ENCODE measurements at places on chromosomes 2 and 18. TPM values are rescaled to one million over a fixed set of nuclear protein-coding genes. Genes with fewer than 3 reads are reported as not detected.

Gene DPP4
- 65.7 TPM for total RNA-seq

GRCh38 chr18:31659576-31660177 is 24.7 kb downstream of the B4GALT6 start:
- no peak for DNase-seq

GRCh38 chr2:234436482-234436837 is 60.4 kb downstream of the ARL4C start:
- DNase-seq = no peak

- DNase-seq = peak; percentile 10
These were observed 139.6 kb upstream of the RAB12 start for GRCh38 chr18:8469544-8470130.

- DNase-seq = no peak
These were observed 140.1 kb downstream of the ACOXL start for GRCh38 chr2:110872521-110872920.

- no peak for DNase-seq
These were observed 87.0 kb downstream of the GBX2 start for GRCh38 chr2:236081171-236081570.

Gene ARHGEF4
- 0.35 TPM for total RNA-seq

DNA sequence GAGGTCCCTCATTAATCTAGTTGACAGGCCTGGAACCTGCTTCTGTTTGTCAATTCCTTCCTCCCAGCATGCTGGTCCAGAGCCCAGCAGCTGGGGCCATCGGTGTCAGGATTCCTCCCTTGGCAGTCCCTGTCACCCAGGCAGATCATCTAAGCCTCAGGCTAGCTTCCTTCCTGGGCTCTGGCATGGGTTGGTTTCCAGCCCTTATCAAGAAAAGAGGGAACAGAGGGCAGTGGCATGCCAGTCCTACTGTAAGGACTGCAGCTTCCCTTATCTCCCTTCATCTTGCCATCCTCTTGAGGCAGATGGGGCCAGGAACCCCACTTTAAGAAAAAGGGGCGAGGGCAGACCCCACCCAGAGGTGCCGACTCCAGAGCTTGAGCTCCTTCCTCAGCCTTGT is 10.9 kb upstream of the KCNK3 start:
- no peak for DNase-seq

Gene CRYBA2
- not detected for total RNA-seq

- DNase-seq = peak; percentile 65
These were observed 130.1 kb upstream of the PIEZO2 start for GRCh38 chr18:11279461-11279860.

- peak; percentile 79 for DNase-seq
These were observed 792.2 kb downstream of the EPHA4 start for GRCh38 chr2:220779931-220780330.

DNA sequence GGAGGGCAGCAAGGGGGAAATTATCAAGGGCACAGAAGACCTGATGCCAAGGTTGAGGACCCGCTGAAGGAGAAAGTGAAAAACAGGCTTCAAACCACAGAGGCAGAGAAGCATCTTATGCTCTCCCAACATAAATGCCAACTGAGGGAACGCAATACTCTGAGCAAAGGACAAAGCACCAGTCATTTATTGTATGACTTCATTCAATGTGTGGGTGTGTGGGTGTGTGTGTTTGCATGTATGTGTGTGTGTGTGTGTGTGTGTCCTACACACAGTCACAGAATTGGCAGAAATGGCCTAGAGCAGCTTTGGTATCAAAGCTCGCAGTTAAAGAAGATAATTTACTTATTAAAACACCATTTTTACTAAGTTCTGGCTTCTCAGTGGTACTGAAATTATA is 51.4 kb downstream of the UXS1 start:
- DNase-seq = no peak

- DNase-seq = no peak
These were observed 41.8 kb downstream of the PTGR3 start for GRCh38 chr18:75167137-75167536.

DNA sequence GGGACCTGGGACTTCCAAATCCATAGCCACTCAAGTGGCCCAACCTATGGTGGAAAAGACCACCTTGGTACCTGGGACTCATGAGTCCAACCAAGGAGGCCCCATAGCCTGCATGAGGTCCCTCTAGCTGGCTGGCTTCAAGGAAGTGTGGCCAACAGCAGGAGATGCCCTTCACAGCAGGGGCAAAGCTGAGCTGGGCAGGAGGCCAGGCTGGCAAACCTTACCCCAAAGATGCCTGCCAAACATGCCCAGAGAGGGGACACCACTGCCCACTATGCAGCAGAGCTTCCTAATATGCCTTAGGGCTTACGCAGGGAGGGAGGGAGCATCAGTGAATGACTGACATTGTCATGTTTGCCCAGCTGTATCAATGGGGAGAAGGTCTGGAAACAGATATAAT is 188.0 kb upstream of the GLI2 start:
- DNase-seq = no peak

GRCh38 chr2:200222791-200223190 is 83.7 kb upstream of the SPATS2L start:
- no peak for DNase-seq

Gene LRRC30
- total RNA-seq = not detected

- DNase-seq = no peak
These were observed 9.6 kb downstream of the MARCHF4 start for GRCh38 chr2:216362730-216363129.

GRCh38 chr2:207873794-207874193 is 104.1 kb upstream of the FZD5 start:
- DNase-seq = no peak

- peak; percentile 45 for DNase-seq
These were observed 32.2 kb downstream of the GPR39 start for GRCh38 chr2:132448771-132449170.

Gene MC5R
- total RNA-seq = not detected

Gene ADGRF3
- not detected for total RNA-seq

Gene LIMS2
- 3.7 TPM for total RNA-seq

Gene TACR1
- not detected for total RNA-seq

DNA sequence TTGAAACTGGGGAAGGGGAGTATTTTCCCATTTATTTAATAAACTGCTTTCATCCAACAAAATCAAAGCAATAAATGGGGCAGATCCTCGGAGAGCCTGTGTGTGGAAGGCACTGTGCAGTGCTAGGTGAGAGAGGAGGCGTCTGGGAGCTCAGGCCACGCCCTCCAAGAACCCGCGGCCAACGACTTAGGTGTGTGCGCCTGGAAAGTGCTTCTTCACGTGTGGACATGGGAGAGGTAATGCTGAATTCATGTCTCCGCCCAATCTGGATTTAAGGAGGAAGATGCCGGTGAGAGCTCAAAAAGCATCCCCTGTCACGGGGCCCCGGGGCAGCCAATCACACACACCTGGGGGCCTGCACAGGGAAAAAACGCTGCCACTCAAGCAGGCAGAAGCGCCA is 77.4 kb downstream of the HDAC4 start:
- DNase-seq = no peak

Gene DSEL
- total RNA-seq = 10.7 TPM

DNA sequence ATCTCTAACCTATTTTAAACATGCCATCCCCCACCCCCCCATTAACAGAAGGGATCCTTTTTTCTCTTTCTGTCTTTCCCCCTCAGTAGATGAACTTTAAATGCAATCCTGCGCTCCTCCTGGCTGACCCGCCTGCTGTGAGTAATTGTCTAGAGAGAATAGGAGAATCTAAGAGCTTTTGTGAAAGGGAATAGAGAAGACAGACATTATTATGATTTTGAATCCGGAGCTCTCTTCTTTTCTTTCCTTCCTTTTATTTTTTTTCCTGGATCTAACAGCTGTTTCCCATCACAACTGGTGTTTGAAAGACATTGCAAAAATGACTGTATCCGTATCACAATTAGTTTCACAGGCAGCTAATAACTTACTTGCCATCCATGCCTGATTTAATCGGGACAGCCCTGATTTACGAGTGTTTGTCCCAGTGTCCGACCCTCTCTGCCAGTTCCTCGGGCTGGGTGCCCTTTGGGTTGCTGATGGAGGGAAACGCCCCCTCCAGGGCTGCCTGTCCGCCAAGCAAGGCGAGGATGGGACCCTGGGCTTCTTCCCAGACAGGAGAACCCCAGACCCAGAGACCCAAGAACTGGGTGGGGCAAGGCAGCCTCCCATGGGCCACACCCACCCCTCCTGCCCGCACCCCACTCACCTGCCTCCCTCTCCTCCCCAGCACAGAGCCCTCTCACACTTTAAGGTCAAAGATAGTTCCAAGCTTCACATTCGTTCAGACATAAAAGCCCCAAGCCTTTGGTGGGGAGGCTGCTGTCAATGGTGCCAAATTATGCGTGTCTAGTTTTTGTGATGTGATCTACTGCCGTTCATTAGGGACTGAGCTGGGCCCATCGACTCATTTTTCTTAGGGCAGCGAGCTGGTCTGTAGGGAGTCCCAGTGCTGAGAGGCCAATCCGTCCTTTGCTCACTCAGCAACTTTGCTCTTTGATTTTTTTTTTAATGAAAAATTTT is 231.7 kb downstream of the ZNF516 start:
- no peak for DNase-seq
